ENCODE measurements at places on chromosomes 7 and 10. TPM values are rescaled to one million over a fixed set of nuclear protein-coding genes. Genes with fewer than 3 reads are reported as not detected.

GRCh38 chr10:124601431-124602120, 140.0 kb downstream of the LHPP start:
- DNase-seq, result peak; percentile 46

The PTPN20 gene
- 2.4 TPM for polyA plus RNA-seq

The MACC1 gene
- 8.6 TPM for polyA plus RNA-seq

DNA sequence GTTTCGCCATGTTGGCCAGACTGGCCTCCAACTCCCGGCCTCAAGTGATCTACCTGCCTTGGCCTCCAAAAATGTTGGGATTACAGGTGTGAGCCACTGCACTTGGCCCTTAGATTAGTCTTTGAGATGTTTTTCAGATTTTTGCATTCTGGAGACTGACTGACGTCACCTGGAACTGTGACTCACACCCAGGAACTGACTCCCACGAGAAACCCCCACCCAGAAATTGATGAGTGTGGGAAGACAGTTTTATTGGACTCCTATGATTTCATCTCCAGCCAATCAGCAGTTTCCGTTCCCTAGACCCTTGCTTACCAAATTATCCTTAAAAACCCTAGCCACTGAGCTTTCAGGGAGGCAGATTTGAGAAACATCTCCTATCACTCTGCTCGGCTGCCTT, 867.3 kb downstream of the TYW1 start:
- no peak for DNase-seq

- no peak for DNase-seq
These were observed 19.9 kb downstream of the ITPRIP start for GRCh38 chr10:104318326-104318725.

DNA sequence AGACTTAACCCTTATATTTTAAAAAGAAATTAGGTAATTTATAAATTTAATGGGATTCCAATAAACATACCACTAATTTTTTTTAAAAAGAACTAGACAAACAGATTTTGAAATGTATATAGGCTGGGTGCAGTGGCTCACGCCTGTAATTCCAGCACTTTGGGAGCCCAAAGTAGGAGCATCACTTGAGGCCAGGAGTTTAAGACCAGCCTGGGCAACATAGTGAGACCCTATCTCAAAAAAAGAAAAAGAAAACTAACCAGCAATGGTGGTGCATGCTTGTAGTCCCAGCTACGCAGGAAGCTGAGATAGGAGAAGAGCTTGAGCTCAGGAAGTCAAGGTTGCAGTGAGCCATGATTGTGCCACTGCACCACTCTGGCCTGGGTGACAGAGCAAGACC, 62.7 kb downstream of the EZH2 start:
- no peak for DNase-seq

- DNase-seq, result no peak
These were observed 26.1 kb upstream of the VCL start for GRCh38 chr10:73971636-73972354.

All from renal pelvis (tissue), 12 donors.